Stimulated activated CD8-positive, alpha-beta memory T cell treated with anti-CD3 and anti-CD28 coated beads, Interleukin-15, amount 100 ng/mL, for 4 hours (primary cell): ENCODE measurements at places on chromosomes 12 and 14.
A peak's percentile ranks its signal among the peaks of the same experiment; 100 is the strongest.

DNA sequence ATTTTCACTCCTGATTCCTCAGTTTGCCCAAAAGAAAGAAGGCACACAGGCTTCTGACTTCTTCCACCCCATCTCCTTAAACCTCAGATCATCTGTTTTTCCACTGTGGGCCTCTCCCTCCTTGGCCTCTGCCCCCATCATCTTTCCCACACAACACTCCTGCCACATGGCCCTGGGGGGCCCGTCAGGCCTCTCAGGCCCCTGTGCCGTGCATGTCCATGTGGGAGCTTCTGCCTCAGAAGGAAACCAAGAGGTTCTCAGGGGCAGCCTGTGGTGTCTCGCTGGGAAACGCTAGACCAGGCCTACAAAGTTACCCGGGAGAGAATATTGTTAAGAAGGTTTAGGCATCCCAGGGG is 8.0 kb downstream of the KLHL33 start:
- no peak for DNase-seq

- no peak for DNase-seq
Observed at GRCh38 chr12:67594888-67595287, 53.7 kb upstream of the DYRK2 start.

GRCh38 chr14:103729496-103730448 is 14.2 kb downstream of the ZFYVE21 start:
- no peak for DNase-seq

DNA sequence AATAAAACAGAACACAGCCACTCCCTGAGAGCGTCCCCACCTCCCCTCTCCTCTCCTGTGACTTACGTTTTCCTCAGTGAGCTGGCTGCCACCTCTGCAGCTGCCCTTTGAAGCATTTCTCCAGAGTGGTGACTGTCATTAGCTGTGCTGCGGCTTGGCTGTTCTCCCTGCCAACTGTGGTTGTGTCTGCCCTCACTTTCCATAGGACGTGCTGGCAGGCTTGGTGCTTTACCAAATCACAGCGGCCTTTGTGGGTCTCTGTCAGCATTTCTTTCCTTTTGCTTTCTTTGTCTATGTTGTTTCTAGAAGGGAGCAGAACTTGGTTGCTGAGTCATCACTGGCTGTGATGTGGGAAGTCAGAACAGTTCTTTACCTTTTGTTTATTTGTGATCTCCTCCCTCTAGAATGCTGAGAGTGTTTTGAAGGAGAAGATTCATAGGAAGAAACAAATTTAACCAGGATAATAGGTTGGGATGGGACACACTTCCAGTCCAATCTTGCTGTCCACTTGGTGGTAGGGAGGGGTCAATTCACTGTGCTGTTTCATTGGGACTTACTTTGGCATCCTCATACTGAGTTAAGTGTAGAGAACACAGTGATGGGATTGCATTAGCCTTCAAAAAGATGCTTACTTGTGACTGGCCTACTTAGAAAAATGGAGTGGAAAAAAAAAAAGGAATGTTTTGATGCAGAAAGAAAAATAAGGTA is 88.2 kb downstream of the TMX1 start:
- DNase-seq: peak; percentile 1

GRCh38 chr14:61652526-61653262 is 42.6 kb upstream of the HIF1A start:
- DNase-seq: no peak

- no peak for DNase-seq
Observed at GRCh38 chr12:80715713-80716249, 931 bp upstream of the MYF5 start.

DNA sequence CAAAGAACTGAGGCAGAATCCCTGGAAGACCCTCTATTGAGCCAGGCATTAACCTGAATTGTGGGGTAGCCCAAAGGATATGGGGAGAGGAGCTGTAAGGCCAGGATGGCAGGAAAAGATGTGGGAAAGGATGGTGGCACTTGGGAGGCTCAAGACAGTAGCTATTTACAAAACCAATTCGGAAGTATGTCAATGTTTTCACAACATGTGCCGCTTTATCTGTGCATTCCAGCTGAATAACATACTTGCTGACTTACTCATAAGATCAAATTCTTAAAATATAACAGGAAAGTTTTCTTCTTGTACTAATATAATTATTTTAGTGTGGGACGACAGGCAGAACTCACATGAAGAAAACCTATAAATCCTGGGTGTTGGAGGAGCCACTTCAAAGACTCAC is 10.6 kb downstream of the BBS10 start:
- no peak for DNase-seq

- DNase-seq: no peak
Observed at GRCh38 chr12:115078990-115079389, 395.0 kb upstream of the TBX3 start.

GRCh38 chr12:105261010-105261409 is 25.0 kb upstream of the APPL2 start:
- DNase-seq: no peak

DNA sequence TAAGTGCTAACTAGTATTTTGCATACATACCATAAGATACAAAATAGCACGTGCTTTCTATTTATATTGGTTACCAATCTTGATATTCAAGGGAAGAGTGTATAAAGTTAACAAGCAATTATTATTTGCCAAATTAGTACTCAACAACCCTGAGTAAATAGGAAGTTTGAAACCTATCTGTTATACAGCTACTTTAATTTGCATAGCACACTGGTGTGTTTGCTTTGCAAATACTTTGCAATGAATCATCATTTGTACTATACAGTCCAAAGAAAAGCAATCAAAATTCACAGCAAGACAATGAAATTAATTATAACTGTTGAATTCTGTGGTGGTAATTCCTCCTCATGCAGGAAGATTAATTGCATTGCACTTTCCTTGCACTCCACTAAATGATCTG is 469.1 kb downstream of the PRKD1 start:
- DNase-seq: no peak

DNA sequence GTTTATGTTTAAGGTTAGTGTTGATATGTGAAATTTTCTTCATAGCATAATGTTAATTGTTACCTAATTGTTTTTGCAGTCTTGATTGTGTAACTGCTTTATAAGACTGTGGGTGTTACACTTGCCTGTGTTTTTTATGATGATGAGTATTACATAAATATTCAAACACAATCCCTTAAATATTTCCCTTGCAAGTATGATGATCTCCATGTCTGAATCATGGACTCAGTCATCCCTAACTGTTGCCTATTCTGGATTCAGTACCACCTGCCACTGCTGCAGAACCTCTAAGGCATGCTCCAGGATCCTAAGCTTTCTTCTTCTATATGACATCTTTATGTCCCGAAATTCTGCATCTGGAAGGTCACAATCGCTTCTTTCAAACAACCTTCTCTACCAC is 246.3 kb upstream of the CLEC14A start:
- no peak for DNase-seq

GRCh38 chr12:101823039-101823438 is 7.7 kb downstream of the GNPTAB start:
- DNase-seq: no peak

DNA sequence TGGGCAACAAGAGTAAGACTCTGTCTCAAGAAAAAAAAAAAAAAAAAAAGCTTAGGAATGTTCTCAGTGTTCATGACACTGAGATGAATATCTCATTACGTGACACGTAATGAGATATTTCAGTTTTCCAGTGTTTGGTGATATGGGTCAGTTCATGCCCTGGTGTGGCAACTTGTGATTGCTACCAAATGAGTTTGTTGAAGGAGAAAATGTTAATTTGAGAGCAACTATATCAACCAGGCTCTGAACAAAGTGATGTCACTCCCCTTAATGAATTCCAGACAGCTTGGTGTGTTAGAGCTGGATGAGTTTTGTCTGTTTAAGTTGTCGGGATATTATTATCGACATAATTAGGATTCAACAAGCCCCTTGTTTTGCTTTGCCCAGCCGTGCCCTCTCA is 211.7 kb downstream of the DPF3 start:
- no peak for DNase-seq

GRCh38 chr12:124179936-124180607 is 114.8 kb upstream of the RFLNA start:
- no peak for DNase-seq

- no peak for DNase-seq
Observed at GRCh38 chr12:100268835-100269564, 2.0 kb downstream of the SCYL2 start.

GRCh38 chr12:64193931-64194330 is 28.2 kb downstream of the KICS2 start:
- DNase-seq: no peak

DNA sequence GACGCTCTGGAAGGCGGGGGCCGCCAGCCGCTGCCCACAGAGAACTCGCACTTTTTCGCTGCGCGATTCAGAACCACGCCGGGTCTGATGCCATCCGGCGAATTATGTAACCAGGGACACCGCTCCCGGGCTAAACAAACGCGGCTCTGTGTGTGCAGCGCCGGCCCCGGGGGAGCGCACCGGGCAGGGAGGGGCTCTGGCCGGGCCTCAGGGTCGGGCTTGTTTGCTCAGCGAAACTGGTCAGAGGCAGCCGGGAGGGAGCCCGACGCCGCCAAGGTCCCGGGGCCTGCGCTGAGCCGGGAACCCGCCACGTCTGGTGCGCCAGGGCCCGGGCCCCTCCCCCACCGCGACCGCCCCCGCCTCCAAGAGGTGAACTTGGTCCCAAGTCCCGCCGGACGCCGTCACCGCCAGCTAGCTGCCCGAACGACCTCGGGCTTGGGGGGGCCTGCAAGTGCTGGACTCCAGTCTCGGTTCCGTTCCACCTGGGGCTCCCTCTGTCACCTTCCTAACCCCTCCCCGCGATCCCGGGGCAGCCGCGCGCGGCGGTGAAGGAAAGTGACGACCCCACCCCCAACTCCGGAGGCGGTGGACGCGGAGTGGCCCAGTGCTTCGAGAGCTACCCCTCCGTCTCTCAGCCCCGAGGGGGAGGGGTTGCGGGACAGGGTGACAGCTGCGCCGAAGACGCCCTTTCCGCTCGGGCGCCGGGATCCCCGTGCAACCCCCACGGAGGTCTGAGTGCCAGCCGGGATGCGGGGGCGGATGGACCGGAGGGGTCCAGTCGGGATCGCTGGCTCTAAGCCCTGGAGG is 848 bp downstream of the CTDSP2 start:
- DNase-seq: no peak

GRCh38 chr14:101066826-101067510 is 163.4 kb upstream of the RTL1 start:
- no peak for DNase-seq

DNA sequence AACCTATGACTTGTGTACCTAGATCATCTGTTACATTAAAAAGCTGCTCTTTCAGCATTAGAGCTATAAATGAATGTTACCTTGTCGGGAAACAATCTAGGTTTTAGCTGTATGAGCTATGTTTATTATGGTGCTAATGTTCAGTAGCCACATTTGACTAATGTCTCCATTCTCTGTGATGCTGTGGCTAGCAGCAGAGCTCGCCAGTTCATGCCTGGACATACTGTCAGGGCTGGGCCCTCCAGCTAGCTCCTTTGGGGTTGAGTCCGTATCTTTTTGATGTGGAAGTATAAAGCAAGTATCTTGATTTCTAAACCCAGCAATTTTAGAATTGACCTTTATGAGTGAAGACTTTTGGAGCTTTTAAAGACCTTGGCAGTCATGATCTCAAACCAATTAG is 36.1 kb downstream of the USP44 start:
- DNase-seq: no peak

GRCh38 chr12:55037351-55037987 is 17.7 kb downstream of the NEUROD4 start:
- no peak for DNase-seq

DNA sequence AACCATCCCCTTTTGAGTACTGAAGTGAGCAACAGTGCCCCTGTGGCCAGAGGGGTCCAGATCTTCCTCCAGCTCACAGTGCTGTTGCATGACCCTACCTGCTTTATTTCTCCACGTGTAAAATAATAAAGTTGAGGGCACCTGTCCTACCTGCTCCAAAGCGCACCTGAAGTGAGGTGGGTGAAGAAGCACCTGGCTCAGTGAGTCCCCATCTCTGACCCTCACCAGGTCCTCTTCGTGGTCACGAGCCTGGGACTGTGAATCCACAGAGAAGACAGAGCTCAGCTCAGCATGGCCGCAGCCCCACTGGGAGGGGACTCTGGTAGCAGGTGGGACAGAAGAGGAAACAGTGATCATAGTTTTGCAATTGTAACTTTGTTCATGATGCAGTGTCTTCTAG is 976.7 kb upstream of the TMEM132C start:
- DNase-seq: no peak

GRCh38 chr12:79933532-79934264 is 1.2 kb downstream of the PPP1R12A start:
- DNase-seq: no peak
